ENCODE measurements at places on chromosomes 12 and 14.

DNA sequence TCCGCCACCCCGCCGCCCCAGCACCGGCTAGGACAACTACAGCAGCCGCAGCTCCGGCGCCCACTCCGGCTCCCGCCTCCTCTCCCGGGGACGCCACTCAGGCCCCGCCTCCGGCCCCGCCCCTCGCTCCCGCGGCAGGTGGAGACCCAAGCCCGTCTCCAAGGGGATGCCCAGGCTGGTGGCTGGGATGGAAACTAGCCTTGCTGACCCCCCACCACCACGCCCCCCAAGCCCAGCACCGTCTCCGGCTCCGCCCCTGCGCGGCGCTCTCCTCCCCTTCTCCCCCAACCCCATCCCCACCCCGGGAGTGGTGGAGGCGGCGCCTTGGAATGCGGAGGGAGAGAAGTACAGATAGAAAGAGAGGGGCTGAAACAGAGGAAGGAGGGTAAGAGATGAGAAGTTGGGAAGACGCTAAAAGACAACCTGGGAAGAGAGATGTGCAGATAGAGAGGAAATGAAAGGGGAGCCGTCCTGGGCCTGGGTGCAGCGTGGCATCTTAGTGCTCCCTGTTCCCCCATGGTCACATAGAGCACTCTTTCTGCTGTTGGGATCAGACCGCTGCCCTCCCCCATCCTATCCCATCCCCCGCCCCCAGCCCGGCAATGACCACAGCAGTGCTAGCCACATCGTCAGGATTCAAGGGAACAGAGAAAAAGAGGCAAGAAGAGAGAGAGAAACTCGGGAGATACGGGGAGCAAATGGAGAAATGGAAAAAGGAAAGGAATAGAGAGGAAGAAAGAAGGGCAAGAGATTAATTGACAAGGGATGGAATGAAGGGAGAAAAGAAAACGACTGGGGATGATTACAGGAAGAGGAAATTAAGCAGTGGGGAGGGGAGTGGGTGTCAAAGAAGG, at the start of gene ITGA7:
Gene ITGA7 (minus strand): TSS at position 64 of the 854 bp plus-strand sequence. CDS start 222 bp downstream, outside the sequence.
- peak; percentile 76 for DNase-seq

DNA sequence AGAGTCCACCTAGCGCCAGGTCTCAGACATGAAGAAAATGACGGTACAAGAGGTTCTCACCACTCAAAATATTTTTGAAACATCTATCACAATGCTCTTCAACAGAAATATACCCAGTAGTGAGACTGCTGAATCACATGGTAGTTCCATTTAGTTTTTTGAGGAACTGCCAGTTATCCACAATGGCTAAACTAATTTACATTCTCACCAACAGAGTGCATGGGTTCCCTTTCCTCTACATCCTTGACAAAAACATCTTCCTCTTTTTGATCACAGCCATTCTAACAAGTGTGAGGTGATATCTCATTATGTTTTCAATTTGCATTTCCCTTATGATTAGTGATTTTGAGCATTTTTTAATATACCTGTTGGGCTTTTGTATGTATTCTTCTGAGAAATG, 5.7 kb upstream of the GPR65 start:
- no peak for DNase-seq

- no peak for DNase-seq
These were observed 62.4 kb downstream of the UBR7 start for GRCh38 chr14:93269341-93270068.

- DNase-seq = peak; percentile 63
These were observed 26.8 kb downstream of the AMN start for GRCh38 chr14:102949062-102949800.

GRCh38 chr12:99130808-99131553, 485.9 kb downstream of the APAF1 start:
- no peak for DNase-seq

GRCh38 chr14:64550621-64551333, 1.0 kb downstream of the PPP1R36 start:
- DNase-seq = no peak

DNA sequence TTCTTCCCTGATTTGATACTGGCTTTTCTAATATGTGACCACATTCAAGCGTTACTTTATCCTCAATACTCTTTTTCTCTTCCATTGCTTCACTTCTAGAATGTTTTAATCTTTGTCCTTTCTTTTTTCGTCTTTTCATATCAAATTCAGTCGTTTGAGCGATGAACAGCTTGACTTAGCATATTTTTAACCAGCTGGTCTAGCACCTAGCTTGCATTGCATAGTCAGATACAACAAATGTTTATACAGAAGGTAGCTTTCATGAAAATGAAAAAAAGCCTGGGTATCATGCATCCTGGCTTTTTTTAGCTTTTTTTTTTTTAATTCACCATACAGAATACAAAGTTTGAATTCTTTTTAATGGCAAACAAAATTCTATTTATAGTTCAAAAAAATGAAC, 1.2 kb downstream of the SOX5 start:
- DNase-seq = no peak

- DNase-seq = no peak
These were observed 1119.7 kb downstream of the VRK1 start for GRCh38 chr14:97916669-97917568.

- DNase-seq = no peak
These were observed 37.9 kb downstream of the MDM1 start for GRCh38 chr12:68294251-68294650.

GRCh38 chr14:99249389-99249788, 22.6 kb downstream of the BCL11B start:
- no peak for DNase-seq

- no peak for DNase-seq
These were observed 34.8 kb downstream of the MEG3 start for GRCh38 chr14:100860556-100861187.

DNA sequence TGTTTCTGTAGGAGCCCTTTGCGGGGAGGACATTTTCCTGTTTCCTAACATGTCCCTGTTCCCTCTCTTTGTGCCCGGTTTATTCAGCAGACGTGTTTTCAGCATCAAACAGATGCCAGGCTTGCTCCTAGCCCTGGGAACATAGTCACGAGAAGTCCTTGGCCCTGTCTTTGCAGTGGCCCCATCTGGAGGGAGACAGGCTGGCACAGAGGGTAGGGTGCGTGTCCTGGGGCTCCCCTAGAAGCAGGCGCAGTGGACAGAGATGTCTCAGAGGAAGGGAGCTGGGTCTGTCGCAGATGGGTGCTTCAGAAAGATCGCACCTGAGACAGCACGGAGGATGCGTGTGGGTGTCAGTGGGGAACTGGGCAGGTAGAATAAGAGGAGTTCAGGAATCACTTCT, 75.0 kb upstream of the DYNC1H1 start:
- DNase-seq = no peak

DNA sequence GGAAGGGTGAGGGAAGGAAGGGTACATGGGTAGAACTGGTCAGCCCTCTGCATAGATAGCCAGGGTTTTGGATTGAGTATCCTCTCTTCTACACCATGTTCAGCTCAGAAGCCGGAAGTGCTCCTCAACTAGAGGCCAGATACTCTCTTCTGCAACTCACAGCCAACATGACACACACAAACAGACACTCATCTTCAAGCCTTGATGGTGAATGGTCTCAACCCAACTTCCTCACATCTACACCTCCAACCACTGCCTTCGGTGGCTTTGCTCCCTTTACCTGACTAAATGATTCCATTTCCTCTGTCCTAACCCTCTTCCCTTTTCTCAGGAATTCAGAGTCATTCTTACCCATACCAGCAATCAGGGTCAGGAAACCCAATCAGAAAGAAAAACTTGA, 7.6 kb upstream of the FKBP11 start:
- DNase-seq = no peak

GRCh38 chr12:41120211-41120610, 67.9 kb upstream of the PDZRN4 start:
- DNase-seq = no peak

DNA sequence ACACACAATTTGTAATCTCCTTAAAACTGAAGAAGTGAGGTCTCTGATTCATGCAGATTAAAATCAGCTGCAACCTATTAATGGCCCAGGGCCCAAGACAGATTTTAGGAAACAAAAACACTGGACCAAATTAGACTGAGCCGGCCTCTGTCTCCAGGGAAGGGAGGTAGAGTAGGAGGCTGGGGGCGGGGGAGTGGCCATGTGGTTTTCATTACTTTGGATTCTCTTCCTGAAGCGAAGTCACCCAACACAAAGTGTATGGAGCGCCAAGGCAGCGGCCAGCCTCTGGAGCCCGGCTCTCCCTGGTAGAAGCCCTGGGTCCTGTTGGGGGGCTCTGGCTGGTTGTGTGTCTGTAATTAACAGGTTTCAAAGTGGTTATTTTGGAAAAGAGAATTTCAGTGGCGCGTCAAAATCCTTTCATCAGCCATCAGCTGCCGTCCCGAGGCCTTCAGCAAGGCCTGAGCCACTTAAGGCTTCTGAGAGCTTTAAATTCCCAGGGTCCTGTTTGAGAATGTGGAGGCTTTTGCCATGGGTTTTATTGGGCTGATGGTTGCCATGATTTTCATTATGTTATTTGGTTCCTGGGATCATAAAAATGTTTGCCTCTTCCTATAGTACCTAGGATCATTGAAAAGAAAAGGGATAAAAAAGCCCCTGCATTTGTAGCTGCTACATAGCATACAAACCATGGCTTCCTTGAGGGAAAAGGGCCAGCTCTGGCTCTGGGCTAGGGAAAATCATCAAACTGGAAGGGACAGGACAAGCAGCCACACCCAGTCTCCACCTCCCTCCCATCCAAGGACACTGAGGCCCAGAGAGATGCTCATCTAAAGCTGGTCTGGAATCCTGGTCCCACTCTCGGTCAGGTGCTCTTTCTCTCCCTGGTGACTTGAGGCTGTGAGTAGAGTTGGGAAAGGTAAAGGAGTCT, 282.4 kb downstream of the ZFP36L1 start:
- no peak for DNase-seq

GRCh38 chr14:92898566-92899131, 24.3 kb upstream of the CHGA start:
- no peak for DNase-seq

GRCh38 chr12:103530307-103531066, 34.7 kb upstream of the C12orf42 start:
- DNase-seq = no peak

- DNase-seq = no peak
These were observed 164.1 kb downstream of the SRGAP1 start for GRCh38 chr12:64008596-64008995.

DNA sequence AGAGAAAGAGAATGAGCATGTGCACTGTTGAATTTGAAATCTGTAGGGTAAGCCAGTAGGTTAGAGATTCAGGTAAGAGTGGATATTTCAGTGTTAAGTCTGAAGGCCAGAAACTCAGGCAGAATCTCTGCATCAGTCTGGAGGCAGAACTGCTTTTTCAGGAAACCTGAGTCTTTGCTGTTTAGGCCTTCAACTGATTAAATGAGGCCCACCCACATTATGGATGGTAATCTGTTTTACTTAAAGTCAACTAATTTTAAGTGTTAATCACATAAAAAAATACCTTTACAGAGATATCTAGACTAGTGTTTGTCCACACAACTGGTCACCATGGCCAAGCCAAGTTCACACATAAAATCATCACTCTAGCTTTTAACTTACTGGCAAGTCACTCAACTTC, 205.0 kb upstream of the DDHD1 start:
- no peak for DNase-seq

GRCh38 chr14:77580477-77580876, 36.0 kb downstream of the SPTLC2 start:
- DNase-seq = no peak

- no peak for DNase-seq
These were observed 2.1 kb upstream of the TEDC1 start for GRCh38 chr14:105488781-105489541.

DNA sequence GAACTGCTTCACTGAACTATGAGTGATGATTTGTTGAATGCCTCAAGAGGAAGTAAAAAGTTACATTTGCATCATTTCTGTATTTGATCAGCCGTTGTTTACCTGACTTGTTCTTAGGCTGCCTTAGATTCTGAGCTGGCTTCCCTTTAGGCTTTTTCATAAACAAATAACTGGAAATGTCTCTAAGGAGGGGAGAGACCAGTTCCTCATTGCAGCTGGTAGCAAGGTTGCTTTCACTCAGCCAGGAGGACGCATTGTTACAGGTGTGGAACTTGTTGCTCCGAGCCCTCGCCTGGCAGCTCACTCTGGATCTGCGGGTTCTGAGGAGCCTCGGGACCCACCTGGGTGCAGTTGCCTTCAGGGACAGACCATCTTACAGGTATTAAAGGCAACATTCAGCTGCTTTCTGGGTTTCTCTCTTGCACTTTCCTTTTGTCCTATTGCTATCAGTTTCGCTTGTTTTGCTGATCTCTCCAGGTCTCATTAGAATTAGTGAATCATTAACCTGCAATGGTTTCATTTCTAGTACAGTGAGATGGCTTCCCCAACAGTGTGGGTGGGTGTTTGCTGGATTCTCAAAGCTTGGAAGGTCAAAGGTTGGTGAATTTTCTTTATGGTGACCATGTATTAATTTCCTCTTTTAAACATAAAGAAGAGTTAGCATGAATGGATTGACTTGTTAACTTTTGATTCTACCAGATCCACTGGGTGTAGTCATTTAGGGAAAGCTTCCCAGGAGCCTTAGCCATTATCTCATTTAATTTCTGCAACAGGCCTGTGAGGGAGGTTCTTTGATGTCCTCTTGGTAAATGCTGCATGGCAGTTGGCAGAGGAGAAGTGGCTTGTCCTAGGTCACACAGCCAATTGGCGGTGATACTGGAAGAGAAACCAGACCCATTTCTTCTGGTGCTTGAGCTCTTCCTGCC, at the start of gene PLEKHG7:
Gene PLEKHG7 (plus strand): TSS at position 236 of the 926 bp plus-strand sequence. CDS start 3,643 bp downstream, outside the sequence.
- DNase-seq = no peak

DNA sequence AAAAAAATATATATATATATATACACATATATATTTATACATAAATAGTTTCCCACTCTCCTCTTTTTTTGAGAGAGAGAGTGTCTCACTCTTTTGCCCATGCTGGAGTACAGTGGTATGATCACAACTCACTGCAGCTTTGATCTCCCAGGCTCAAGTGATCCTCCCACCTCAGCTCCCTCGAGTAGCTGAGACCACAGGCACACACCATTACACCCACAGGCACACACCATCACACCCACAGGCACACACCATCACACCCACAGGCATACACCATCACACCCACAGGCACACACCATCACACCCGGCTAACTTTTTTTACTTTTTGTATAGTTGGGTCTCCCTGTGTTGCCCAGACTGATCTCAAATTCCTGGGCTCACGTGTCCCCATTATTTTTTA, 14.1 kb upstream of the GAPDH start:
- DNase-seq = no peak

GRCh38 chr12:121388421-121388981, 11.4 kb upstream of the RNF34 start:
- no peak for DNase-seq

DNA sequence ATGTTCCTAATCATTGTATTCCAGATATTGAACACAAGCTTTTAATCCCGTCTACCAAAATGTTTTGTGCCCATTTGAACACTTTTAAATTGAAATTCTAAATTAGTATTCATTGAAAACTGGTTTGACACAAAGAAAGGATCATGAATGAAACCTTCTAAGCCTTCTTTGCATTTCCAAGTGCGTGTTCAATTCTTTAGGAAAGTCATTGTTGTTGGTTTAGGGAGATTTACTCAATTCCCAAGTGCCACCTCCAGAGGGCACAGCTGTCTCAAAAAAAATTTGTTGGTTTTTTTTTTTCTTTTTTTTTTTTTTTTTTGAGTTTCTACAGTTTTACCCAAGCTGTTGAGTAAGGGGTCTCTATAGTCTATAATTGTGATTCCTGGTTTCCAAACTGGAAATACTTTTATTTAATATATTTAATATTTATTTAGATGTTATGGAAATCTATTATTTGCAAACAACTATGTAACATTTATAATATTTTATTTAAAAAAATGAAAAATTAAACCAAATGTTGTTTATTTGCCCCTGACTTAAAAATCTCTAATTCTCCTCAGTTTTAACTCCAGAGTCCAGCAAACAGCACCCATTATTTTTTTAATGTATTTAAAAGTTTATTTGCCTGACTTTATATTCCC, 79.9 kb downstream of the NEDD1 start:
- no peak for DNase-seq
